Renal pelvis (tissue), 12 donors: ENCODE measurements at places on chromosomes 7 and 10. TPM values are rescaled to one million over a fixed set of nuclear protein-coding genes. Genes with fewer than 3 reads are reported as not detected.

DNA sequence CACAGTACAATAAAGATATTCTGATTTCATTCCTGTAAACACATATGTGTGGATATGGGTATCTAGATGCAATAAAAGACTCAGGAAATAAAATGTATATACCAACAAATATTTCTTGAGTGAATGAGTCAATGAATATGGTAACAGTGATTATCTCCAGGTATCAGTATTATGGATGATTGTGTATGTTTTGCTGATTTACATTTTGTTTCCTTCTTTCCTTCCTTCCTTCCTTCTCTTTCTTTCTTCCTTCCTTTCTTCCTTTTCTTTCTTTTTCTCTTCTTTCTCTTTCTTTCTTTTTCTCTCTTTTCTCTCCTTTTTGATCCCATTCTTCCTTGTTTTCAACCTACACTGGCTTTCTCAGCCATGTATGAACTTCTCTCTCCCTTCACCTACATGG lies 85.3 kb upstream of the DLX6 start:
- no peak for DNase-seq

DNA sequence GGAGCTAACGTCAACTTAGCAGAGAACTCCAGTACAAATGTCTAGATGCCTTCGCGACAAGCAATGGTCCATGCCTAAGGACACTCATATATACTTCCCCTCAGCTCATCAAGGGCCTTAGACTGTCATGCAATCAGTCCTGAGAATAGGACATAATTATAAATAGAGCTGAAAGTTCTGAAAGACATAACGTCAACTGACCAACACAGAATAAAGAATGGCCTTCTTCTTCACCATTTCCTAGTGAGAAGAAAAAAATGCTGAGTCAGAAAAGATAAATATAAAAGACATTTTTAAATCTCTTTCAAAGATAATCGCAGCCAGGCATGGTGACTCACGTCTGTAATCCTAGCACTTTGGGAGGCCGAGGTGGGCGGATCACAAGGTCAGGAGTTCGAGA lies 83.2 kb downstream of the ARMH3 start:
- DNase-seq = no peak

- no peak for DNase-seq
These were observed 293.2 kb upstream of the HABP2 start for GRCh38 chr10:113259576-113260226.

DNA sequence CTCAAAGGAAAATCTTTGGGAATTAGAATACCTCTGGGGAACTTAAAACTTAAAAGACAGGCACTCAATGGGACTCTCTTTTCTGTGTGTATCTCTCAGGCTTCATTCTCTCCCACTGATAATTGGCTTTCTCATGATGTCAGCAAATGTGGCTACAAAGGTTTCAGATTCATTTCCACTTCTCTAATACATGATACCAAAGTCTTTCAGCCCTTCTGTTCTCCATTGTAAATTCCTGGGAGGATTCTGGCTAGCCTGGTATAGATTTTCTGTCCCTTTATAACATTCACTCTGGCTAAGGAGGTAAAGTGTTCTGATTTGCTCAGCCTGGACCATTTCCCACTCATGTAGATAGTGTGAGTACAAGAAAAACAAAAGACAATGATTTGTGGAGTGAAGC lies 606.2 kb downstream of the PCDH15 start:
- no peak for DNase-seq

GRCh38 chr7:44987996-44988395 lies 9.2 kb upstream of the MYO1G start:
- no peak for DNase-seq

DNA sequence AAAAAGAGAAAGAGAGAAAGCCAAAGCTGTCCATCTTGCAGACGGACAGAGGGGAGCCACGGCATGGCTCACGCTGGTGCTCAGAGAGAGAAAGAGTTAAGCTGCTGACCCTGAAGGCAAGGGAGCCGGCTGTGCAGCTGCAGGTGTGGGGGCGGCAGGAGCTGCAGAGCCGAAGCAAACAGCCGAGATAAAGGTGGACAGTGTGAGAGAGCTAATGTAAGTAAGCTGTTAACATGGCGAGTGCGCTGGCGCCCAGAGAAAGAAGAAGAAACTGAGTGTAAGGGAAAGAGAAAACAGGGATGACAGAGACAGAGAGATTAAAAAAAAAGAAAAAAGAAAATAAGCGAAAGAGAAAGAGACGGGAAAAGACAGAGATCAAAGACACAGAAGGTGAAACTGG lies 18.2 kb downstream of the COL17A1 start:
- DNase-seq = no peak

The ARHGEF5 gene
- 17.6 TPM for polyA plus RNA-seq

The TRIL gene
- 61.8 TPM for polyA plus RNA-seq

The AP1S1 gene
- polyA plus RNA-seq = 81.6 TPM

The CFAP58 gene
- polyA plus RNA-seq = 0.45 TPM
